ENCODE measurements at places on chromosomes 11 and 22. TPM values are rescaled to one million over a fixed set of nuclear protein-coding genes. Genes with fewer than 3 reads are reported as not detected.

The DRD2 gene
- total RNA-seq: not detected

The TRIM48 gene
- total RNA-seq: not detected

The TMEM191B gene
- total RNA-seq: 0.72 TPM

The SMTNL1 gene
- total RNA-seq: not detected

The SHISA8 gene
- 1.4 TPM for total RNA-seq

The MS4A6E gene
- not detected for total RNA-seq

The FAM83F gene
- total RNA-seq: 0.49 TPM

The CNIH2 gene
- total RNA-seq: 1.6 TPM

The AMOTL1 gene
- 2.3 TPM for total RNA-seq

The C22orf31 gene
- total RNA-seq: not detected

The FRMD8 gene
- total RNA-seq: 37.5 TPM
